ENCODE measurements at places on chromosomes 4 and X.

DNA sequence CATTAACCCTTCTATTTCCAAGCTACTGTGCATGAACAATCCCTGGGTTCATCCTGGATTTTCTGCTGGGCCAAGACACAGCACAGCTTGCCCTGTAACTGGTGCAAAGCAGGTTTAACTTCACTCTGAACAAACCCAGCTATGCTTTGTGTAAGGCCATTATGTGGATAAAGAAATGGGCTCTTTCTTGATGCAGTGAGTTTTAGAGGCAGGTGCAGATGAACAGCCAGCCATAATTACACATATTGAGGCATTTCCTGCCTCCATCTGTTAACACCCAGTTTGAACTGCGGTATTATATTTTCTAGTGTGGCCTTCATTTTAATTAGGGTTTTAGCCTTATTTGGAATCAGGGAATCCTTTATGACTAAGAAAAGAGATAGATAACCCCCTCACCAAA is 68.7 kb upstream of the ARX start:
- no peak for DNase-seq

GRCh38 chr4:66059136-66059535 is 388.8 kb upstream of the EPHA5 start:
- no peak for DNase-seq

GRCh38 chrX:20506739-20507138 is 240.0 kb upstream of the RPS6KA3 start:
- no peak for DNase-seq

- no peak for DNase-seq
Observed at GRCh38 chrX:21586001-21586400, 72.1 kb downstream of the KLHL34 start.

DNA sequence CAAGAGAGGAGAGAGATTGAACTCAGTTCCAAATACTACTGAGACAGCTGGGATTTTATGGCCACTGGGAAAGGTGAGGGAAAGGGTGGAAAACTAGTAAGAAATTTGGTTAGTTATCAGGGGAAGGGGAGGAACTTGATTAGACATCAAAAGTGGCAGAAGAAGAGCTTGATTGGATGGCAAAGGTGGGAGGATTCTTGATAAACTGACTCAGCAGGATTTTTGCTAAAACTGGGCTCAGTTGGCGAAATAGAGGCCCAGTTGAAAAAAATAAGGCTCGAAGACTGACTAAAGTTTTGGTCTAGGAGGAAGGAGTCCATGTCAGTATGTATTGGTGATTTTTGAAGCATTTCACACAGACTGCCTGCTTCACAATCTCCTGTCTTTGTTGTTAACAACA is 10.0 kb downstream of the BEX3 start:
- DNase-seq: no peak

- peak; percentile 34 for DNase-seq
Observed at GRCh38 chrX:103376118-103376978, at the start of gene BEX3. Gene BEX3 (plus strand): TSS chrX:103376538. CDS start chrX:103377522, 984 bp downstream.

- DNase-seq: no peak
Observed at GRCh38 chr4:632926-633325, 7.6 kb downstream of the PDE6B start.

DNA sequence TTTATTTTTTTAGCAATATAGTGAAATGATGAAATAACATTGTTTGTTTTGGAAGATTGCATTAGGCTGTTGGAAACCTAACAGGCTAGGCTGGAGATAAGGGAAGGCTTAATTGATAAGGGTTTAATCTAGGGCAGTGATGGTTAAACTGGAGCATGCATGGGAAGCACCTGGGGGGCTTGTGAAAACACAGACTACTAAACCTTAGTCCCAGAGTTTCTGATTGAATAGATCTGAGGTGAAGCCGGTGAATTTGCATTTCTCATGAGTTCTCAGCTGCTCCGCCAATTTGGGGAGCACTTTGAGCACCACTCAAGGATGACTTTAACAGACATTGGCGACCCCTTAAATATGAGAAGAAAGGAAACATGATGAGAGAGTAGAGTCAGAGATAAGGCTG is 11.5 kb downstream of the STK26 start:
- no peak for DNase-seq

- no peak for DNase-seq
Observed at GRCh38 chr4:173526027-173526482, 4.0 kb downstream of the HAND2 start.

DNA sequence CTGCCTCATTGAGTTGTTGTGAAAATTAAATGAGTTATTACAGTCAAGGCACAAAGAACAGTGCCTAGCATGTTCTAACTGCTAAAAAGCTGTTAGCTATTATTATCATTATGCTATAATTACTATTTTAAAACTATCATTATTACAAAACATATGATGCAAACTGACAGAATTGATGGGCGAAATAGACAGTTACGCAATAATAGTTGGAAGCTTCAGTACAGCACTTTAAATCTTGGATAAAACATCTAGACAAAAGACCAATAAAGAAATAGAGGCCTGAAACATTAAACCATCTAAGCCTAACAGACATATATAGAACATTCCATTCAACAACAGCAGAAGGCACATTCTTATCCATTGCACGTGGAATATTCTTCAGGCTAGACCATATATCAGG is 73.0 kb downstream of the TAB3 start:
- DNase-seq: no peak
